Immature natural killer cell (primary cell): ENCODE measurements at places on chromosomes 16 and 17.

DNA sequence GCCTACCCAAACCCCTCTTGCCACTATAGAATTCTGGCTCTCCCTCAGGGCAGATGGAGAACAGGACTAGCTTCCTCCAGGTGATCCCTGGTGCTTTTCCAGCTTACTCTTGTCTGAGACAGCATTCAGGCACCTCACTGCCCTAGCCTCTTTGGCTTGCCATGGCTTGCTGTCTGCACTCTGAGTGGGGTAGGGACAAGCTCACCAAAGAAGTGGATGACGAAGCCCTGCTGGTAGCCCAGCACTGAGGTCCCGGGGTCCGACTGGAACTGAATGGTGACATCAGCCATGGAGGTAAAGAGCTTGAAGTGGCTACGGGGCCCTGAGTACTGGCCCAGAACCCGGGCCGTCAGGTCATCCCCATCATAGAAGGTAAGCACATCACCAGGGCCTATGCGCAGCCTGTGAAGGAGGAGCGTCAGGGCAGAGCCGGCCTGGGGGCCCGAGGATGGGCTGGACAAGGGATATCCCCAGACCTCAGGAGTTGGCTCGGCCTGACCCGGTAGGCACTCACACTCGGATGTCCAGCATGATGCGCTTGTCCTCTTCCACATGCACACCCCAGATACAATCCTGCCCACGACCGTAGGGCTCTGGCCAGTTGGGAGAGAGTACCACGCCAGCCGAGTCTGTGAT lies 7.6 kb upstream of the PHF12 start:
- no peak for DNase-seq
- H3K27ac ChIP-seq = no peak overlapping the region
- no peak overlapping the region for H3K4me3 ChIP-seq
- H3K27me3 ChIP-seq = peaks cover 5% of the 10 kb centered on the region

- no peak overlapping the region for H3K4me3 ChIP-seq
- H3K27me3 ChIP-seq = peaks cover 1% of the 10 kb centered on the region
- H3K36me3 ChIP-seq = no peaks in the 10 kb centered on the region
- no peak for DNase-seq
Observed at GRCh38 chr16:78479723-78480122, 380.3 kb downstream of the WWOX start.

DNA sequence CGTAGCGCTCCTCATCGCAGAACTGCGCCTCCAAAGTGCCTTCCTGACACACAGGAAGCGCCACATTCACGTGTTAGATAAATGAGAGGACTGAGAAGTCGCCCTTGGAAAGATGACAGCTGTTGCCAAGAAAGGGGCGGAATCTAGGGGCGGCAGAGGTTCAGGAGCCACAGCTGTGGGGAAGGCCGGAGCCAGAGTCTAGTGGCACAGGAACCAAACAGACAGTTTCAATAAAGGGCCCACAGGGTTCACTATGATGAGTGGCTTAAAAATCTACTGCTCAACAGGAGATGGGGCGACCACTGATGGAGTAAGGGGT lies 4.7 kb downstream of the FLCN start:
- H3K36me3 ChIP-seq = peaks cover 9% of the 10 kb centered on the region
- H3K27ac ChIP-seq = no peak overlapping the region
- H3K27me3 ChIP-seq = peaks cover 13% of the 10 kb centered on the region
- peaks cover 24% of the 10 kb centered on the region for H3K4me1 ChIP-seq
- no peak overlapping the region for H3K4me3 ChIP-seq

GRCh38 chr17:61947367-61948078 lies 19.7 kb upstream of the INTS2 start:
- peaks cover 15% of the 10 kb centered on the region for H3K36me3 ChIP-seq
- H3K27me3 ChIP-seq = no peaks in the 10 kb centered on the region
- H3K4me3 ChIP-seq = no peak overlapping the region
- no peak for DNase-seq
- no peaks in the 10 kb centered on the region for H3K4me1 ChIP-seq
- H3K27ac ChIP-seq = no peak overlapping the region

- H3K4me3 ChIP-seq = no peak overlapping the region
- no peaks in the 10 kb centered on the region for H3K27me3 ChIP-seq
- peaks cover 68% of the 10 kb centered on the region for H3K4me1 ChIP-seq
Observed at GRCh38 chr16:50165473-50165872, 12.4 kb downstream of the TENT4B start.

DNA sequence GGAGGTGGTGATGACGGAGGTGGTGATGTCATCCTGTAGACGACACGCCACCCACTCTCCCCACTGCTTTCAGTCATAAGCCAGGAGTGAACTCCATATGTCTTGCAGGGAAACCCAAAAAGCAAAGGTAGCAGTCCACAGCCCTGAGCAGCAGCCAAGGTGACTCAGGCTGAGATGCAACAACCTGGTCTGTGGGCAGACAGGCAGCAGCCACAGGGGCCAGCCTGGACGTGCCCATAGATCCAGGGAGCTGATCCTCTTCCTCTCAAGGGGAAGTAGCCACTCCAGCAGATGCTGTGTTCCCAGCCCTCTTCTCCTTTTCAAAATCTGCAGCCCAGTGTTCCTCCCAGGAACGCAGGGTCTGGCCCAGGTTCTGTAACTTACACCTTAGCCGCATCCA lies 17.3 kb upstream of the CIITA start:
- H3K4me1 ChIP-seq = no peaks in the 10 kb centered on the region
- H3K27ac ChIP-seq = no peak overlapping the region
- H3K27me3 ChIP-seq = peaks cover 1% of the 10 kb centered on the region
- no peaks in the 10 kb centered on the region for H3K36me3 ChIP-seq

DNA sequence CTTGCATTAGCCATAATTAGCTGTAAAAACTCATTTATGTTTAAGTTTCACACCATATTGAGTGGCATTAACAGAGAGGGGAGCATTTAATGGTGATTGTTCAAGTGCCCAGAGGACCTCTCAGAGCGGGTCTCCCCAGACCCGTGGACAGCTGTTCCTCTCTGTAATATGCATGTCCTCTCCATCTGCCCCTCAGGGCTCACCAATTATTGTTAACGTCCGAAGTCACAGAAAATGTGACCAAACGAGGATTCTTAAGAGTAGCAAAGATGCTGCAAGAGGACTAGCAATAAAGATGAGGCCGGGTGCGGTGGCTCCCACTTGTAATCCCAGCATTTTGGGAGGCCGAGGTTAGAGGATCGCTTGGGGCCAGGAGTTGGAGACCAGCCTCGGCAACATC lies 130.2 kb downstream of the CPPED1 start:
- H3K4me3 ChIP-seq = no peak overlapping the region
- no peaks in the 10 kb centered on the region for H3K4me1 ChIP-seq
- H3K27me3 ChIP-seq = no peaks in the 10 kb centered on the region
- no peak overlapping the region for H3K27ac ChIP-seq
- peaks cover 4% of the 10 kb centered on the region for H3K36me3 ChIP-seq

GRCh38 chr17:1008008-1008761 lies 11.3 kb downstream of the TIMM22 start:
- H3K4me1 ChIP-seq = no peaks in the 10 kb centered on the region
- DNase-seq = no peak
- H3K27ac ChIP-seq = no peak overlapping the region
- H3K4me3 ChIP-seq = no peak overlapping the region

GRCh38 chr17:63178530-63178929 lies 212.5 kb downstream of the TANC2 start:
- no peaks in the 10 kb centered on the region for H3K36me3 ChIP-seq
- no peaks in the 10 kb centered on the region for H3K4me1 ChIP-seq
- no peak overlapping the region for H3K4me3 ChIP-seq
- no peak overlapping the region for H3K27ac ChIP-seq
- DNase-seq = no peak

GRCh38 chr16:3070608-3071111 lies 5.2 kb downstream of the IL32 start:
- peaks cover 89% of the 10 kb centered on the region for H3K4me1 ChIP-seq
- H3K36me3 ChIP-seq = no peaks in the 10 kb centered on the region
- peak overlapping the region; percentile 92 for H3K27ac ChIP-seq
- DNase-seq = no peak
- no peak overlapping the region for H3K4me3 ChIP-seq

GRCh38 chr17:75634754-75635609 lies 1.7 kb downstream of the SMIM5 start:
- peaks cover 6% of the 10 kb centered on the region for H3K4me1 ChIP-seq
- H3K27ac ChIP-seq = no peak overlapping the region
- peaks cover 3% of the 10 kb centered on the region for H3K27me3 ChIP-seq
- DNase-seq = no peak
- no peaks in the 10 kb centered on the region for H3K36me3 ChIP-seq

- no peak overlapping the region for H3K4me3 ChIP-seq
- peaks cover 3% of the 10 kb centered on the region for H3K27me3 ChIP-seq
- no peaks in the 10 kb centered on the region for H3K36me3 ChIP-seq
- H3K27ac ChIP-seq = no peak overlapping the region
Observed at GRCh38 chr16:25896411-25896810, 204.7 kb downstream of the HS3ST4 start.

DNA sequence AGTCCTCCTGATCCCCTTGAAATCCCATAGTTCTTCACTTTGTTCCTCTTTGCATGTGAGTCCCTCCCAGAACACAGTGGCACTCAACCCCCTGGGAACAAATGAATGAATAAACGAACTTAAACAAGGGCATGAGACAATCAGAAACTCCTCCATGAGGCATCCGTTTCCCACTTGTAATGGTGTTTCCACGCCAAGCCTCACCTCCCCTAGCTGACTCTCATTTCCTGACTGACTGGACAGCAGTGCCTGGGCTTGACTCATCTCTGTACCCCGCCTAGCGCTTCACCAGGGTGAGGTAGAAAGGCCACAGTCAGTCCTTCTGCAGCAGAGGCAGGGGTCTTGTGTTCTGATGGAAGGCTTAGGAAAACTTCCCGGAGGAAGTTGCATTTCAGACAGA lies 14.2 kb downstream of the KIF1C start:
- H3K4me1 ChIP-seq = peaks cover 3% of the 10 kb centered on the region
- no peak overlapping the region for H3K4me3 ChIP-seq
- DNase-seq = no peak
- no peak overlapping the region for H3K27ac ChIP-seq
- H3K27me3 ChIP-seq = peaks cover 2% of the 10 kb centered on the region
- peaks cover 16% of the 10 kb centered on the region for H3K36me3 ChIP-seq

- no peaks in the 10 kb centered on the region for H3K36me3 ChIP-seq
- no peaks in the 10 kb centered on the region for H3K4me1 ChIP-seq
- H3K27ac ChIP-seq = no peak overlapping the region
- H3K4me3 ChIP-seq = no peak overlapping the region
- H3K27me3 ChIP-seq = no peaks in the 10 kb centered on the region
Observed at GRCh38 chr17:51888816-51889215, 269.7 kb downstream of the CA10 start.

GRCh38 chr16:30335598-30336474 lies 19.3 kb downstream of the CD2BP2 start:
- no peaks in the 10 kb centered on the region for H3K36me3 ChIP-seq
- no peaks in the 10 kb centered on the region for H3K27me3 ChIP-seq
- H3K4me1 ChIP-seq = peaks cover 31% of the 10 kb centered on the region
- H3K4me3 ChIP-seq = peak overlapping the region; percentile 87
